ENCODE measurements at places on chromosomes 6 and 20. TPM values are rescaled to one million over a fixed set of nuclear protein-coding genes. Genes with fewer than 3 reads are reported as not detected.
A peak's percentile ranks its signal among the peaks of the same experiment; 100 is the strongest.

The ECI2 gene
- 17.7 TPM for total RNA-seq

The CAP2 gene
- total RNA-seq: 6.0 TPM

The PHACTR1 gene
- not detected for total RNA-seq

The SIGLEC1 gene
- 8.6 TPM for total RNA-seq

The CDH22 gene
- not detected for total RNA-seq

The SLC22A16 gene
- total RNA-seq: not detected

The DEFB112 gene
- not detected for total RNA-seq

The TSPO2 gene
- total RNA-seq: not detected

The CDH26 gene
- not detected for total RNA-seq

- no peak for DNase-seq
- H3K4me3 ChIP-seq: no peak overlapping the region
- H3K36me3 ChIP-seq: no peaks in the 10 kb centered on the region
- H3K4me1 ChIP-seq: no peaks in the 10 kb centered on the region
Observed at GRCh38 chr6:166174031-166174430, 6.4 kb upstream of the TBXT start.

DNA sequence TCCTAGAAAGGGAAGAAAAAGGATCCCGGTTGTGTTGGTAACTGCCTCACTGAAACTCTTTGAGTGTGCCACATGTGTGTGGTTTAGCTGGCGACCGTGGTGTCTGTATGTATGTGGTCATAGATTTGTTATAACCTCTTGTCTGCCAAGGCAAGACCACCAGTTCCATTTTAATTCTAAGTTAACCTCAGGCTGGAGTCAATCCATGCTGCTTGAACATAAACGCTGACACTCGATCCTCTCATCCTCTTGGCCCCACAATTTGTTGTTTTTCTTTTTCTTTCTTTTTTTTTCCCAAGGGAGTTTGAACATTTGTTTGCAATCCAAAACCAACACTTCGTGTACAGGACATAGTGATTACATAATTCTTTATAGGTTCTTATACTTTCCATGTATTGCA, 318.9 kb upstream of the JAG1 start:
- H3K4me3 ChIP-seq: no peak overlapping the region
- no peak for DNase-seq
- H3K27ac ChIP-seq: no peak overlapping the region
- H3K36me3 ChIP-seq: no peaks in the 10 kb centered on the region
- H3K27me3 ChIP-seq: no peaks in the 10 kb centered on the region

GRCh38 chr6:153947808-153948447, 91.1 kb upstream of the OPRM1 start:
- H3K36me3 ChIP-seq: no peaks in the 10 kb centered on the region
- H3K4me1 ChIP-seq: no peaks in the 10 kb centered on the region
- H3K27ac ChIP-seq: no peak overlapping the region
- DNase-seq: no peak
- no peak overlapping the region for H3K4me3 ChIP-seq

DNA sequence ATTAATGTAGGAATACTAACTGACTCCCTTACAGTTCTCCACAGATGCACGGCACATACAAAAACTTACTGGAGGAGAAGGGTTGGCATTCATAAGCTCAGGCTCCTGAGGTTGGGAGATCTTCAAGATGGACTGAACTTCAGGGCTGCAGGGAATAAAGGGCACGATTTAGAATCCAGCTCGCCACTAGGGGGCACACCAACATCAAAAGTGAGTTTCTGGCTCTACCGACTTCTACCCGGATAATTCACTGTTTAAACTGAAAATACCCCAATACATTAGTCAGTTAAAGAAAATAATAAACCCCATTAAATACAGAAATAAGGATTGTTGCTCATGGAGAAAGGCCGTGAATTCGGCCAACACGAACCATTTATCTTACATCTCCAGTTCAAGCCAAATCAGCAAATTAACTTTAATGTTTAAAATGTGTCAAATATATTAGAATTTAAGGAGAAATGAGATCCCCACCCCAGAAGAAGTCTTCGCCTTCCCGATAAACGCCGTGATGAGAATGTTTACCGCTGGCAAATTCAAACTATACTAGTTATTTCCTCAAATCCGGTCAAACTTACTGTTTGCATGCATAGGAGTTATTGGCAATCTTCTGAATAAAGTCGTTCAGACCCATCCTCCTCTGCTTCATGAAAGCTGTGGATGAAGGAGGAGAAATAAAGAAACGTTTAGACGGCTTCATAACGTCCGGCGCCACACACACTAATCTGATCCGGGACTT, 121.7 kb upstream of the SLC2A12 start:
- no peaks in the 10 kb centered on the region for H3K27me3 ChIP-seq
- H3K27ac ChIP-seq: peak overlapping the region; percentile 94
- peaks cover 24% of the 10 kb centered on the region for H3K36me3 ChIP-seq
- peak; percentile 90 for DNase-seq
- peaks cover 3% of the 10 kb centered on the region for H3K4me1 ChIP-seq

GRCh38 chr6:10556992-10557391, 35.8 kb downstream of the GCNT2 start:
- H3K36me3 ChIP-seq: no peaks in the 10 kb centered on the region
- no peaks in the 10 kb centered on the region for H3K27me3 ChIP-seq
- H3K4me1 ChIP-seq: peaks cover 16% of the 10 kb centered on the region
- DNase-seq: no peak
- no peak overlapping the region for H3K4me3 ChIP-seq
- peak overlapping the region; percentile 76 for H3K27ac ChIP-seq

DNA sequence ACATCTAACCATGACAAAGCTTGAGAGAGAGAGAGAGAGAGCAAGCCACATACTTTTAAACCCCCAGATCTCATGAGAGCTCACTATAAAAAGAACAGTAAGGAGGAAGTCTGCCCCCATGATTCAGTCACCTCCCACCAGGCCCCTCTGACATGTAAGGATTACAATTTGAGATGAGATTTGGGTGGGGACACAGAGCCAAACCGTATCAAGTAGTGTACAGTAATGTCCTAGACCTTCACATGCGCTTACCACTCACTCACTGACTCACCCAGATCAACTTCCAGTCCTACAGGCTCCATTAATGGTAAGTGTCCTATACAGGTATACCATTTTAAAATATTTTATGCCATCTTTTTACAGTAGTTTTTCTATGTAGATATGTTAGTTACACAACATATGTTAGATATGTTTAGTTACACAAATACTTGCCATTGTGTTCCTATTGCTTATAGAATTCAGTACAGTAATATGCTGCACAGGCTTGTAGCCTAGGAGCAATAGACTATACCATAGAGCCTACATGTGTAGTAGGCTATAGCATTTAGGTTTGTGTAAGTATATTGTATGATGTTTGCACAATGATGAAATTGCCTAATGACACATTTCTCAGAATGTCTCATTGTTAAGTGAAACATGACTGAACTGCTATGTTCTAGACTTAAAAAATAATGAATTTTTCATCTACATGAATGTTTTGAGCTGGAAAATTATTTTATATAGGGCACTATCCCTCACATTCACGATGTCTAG, 11.7 kb downstream of the TSPYL1 start:
- H3K27ac ChIP-seq: no peak overlapping the region
- H3K27me3 ChIP-seq: no peaks in the 10 kb centered on the region
- no peaks in the 10 kb centered on the region for H3K4me1 ChIP-seq
- no peak overlapping the region for H3K4me3 ChIP-seq

DNA sequence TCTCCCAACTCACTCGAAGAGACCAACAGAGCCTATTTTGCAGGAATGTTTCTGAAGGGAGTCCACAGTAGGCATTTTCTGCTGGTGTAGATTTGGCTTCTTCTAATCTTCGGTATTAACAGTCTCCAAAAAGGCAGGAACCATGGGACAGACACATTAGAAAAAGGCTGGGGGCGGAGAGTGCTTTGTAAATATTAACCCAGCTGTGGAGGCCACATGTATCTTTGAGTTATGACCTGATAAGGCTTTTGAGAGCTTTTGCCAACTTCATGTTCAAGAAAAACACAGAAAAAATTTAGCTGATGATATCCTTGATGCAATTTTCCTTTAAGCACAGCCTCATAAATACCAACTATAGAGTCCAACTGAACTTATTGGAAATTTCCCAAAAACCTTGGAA, 119.4 kb upstream of the TSHZ2 start:
- H3K4me3 ChIP-seq: no peak overlapping the region
- H3K4me1 ChIP-seq: no peaks in the 10 kb centered on the region
- DNase-seq: no peak
- H3K27ac ChIP-seq: no peak overlapping the region
- H3K27me3 ChIP-seq: no peaks in the 10 kb centered on the region

- peak overlapping the region; percentile 53 for H3K27ac ChIP-seq
- DNase-seq: peak; percentile 64
- H3K36me3 ChIP-seq: no peaks in the 10 kb centered on the region
- H3K27me3 ChIP-seq: no peaks in the 10 kb centered on the region
Observed at GRCh38 chr6:37077905-37078296, 72.4 kb downstream of the FGD2 start.

DNA sequence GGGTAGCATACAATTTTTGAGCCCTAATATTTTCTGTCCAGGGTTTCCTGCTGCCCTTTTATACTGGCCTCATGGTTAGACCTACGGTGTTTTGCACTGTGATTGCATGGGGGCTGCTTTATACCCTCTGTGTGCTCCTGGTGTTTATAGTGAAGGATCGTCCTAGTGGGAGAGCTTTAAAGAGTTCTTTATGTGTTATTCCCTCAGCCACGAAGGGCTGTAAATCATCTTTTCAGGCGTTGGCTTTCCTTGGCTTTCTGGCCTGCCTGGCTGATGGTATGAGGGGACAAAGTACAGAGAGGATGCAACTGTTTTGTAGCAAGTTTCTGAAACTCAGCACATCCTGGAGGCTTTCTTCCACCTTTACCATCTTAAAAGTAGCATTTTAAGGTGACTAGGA, 464.3 kb downstream of the EPM2A start:
- DNase-seq: peak; percentile 16
- H3K4me1 ChIP-seq: peaks cover 6% of the 10 kb centered on the region
- no peaks in the 10 kb centered on the region for H3K27me3 ChIP-seq
- H3K36me3 ChIP-seq: no peaks in the 10 kb centered on the region
- H3K27ac ChIP-seq: no peak overlapping the region
- H3K4me3 ChIP-seq: no peak overlapping the region

DNA sequence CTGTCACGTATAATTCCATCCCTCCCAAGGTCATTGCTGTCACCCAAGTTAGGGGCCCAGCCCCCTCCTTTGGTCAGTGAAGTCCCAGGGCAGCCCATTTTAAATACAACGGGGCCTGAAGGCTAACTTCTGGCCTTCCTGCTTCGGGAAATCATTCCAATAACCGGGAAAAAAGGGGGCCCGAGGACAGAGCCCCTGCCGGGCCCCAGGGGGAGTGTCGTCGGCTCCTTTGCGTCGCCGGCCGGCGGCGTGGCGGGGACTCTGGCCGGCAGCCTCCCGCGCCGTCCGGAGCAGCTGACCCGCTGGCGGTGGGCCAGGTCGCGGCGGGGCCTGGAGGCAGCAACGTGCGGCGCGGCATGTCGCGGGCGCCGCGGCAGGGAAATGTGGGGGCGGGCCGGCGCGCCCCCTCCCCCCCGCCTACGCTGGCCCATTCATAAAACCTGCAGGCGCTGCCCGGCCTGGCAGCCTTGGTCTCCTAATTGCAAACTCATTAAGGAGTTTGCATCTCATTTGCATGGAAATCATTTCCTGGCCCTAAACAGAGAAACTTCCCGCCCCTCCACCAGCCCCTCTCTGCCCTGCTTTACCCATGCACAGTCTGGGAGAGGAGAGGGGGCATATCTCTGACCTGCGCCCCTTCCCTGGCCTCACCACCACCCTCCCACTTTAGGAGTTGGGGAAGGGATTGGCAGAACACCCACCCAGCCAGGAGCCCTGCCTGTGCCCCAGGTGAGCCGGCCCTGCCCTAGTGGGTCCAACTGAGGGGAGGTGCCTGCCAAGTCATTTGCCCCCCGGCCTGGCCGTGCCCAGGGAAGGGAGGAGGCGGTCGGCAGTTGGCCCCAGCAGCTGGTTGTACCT, 50.7 kb downstream of the MRPL14 start:
- H3K4me1 ChIP-seq: peaks cover 45% of the 10 kb centered on the region
- no peak overlapping the region for H3K4me3 ChIP-seq
- no peaks in the 10 kb centered on the region for H3K36me3 ChIP-seq
- no peak overlapping the region for H3K27ac ChIP-seq

- peaks cover 13% of the 10 kb centered on the region for H3K27me3 ChIP-seq
- H3K36me3 ChIP-seq: no peaks in the 10 kb centered on the region
- H3K4me3 ChIP-seq: no peak overlapping the region
- DNase-seq: peak; percentile 25
- peak overlapping the region; percentile 79 for H3K27ac ChIP-seq
Observed at GRCh38 chr6:28980137-28980851, 24.8 kb downstream of the ZNF311 start.

DNA sequence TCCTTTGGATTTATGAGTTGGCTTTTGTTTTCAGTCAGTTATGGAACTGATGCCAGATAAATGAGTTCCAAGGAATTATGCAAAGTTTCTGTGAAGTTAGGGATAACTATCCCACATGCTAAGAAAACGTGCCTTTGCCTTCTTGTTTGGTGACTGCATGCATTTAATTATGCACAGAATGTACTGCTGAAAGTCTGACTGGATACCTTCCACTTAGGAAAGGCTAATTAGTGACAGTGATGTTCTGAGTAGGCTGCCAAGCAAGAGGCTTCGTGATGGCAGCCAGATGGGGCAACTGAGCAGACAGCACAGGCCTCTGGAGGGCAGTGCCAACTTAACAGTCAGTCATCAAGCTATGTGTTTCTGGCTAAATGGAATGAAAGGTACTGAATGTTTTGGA, 289.9 kb downstream of the CD109 start:
- no peak overlapping the region for H3K4me3 ChIP-seq
- no peaks in the 10 kb centered on the region for H3K4me1 ChIP-seq
- H3K27me3 ChIP-seq: no peaks in the 10 kb centered on the region
- DNase-seq: no peak

- H3K27me3 ChIP-seq: no peaks in the 10 kb centered on the region
- H3K36me3 ChIP-seq: no peaks in the 10 kb centered on the region
- DNase-seq: no peak
- no peaks in the 10 kb centered on the region for H3K4me1 ChIP-seq
Observed at GRCh38 chr6:41596096-41596685, 42.1 kb upstream of the MDFI start.

DNA sequence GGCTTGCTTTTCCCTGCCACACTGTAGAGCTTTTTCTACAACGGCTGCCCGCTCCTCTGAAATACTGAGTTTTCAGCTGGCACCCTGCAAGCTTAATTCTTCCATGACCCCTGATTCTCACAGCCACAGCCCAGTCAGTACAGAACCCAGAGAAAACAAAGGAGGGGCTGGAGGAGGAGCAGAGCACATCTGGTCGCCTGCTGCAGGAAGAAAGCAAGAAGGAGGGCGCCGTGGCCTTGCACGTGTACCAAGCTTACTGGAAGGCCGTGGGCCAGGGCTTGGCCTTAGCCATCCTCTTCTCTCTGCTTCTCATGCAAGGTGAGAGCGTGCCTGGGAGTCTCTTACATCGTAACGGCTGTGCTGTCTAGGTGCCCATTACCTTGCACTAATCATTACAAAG, 11.3 kb downstream of the DLK2 start:
- DNase-seq: no peak
- H3K4me1 ChIP-seq: no peaks in the 10 kb centered on the region
- H3K36me3 ChIP-seq: no peaks in the 10 kb centered on the region
- no peak overlapping the region for H3K4me3 ChIP-seq
- no peak overlapping the region for H3K27ac ChIP-seq
